ENCODE measurements at places on chromosomes 2 and 18. TPM values are rescaled to one million over a fixed set of nuclear protein-coding genes. Genes with fewer than 3 reads are reported as not detected.

Gene NXPH2
- total RNA-seq = not detected

Gene PUS10
- 2.6 TPM for total RNA-seq

Gene ARPC2
- 469 TPM for total RNA-seq

Gene ST6GAL2
- total RNA-seq = 900 TPM

Gene CTDSP1
- total RNA-seq = 182 TPM

Gene PAX8
- total RNA-seq = 2.4 TPM

Gene MGAT4A
- total RNA-seq = 80.8 TPM

Gene ITGA4
- total RNA-seq = 21.9 TPM

Gene GREB1L
- 12.7 TPM for total RNA-seq

Gene CLK1
- total RNA-seq = 99.5 TPM

Gene PRSS56
- not detected for total RNA-seq

Gene ACAA2
- total RNA-seq = 20.3 TPM

Gene OTOF
- total RNA-seq = 0.28 TPM

Gene PTH2R
- not detected for total RNA-seq

Gene CDC42EP3
- 57.4 TPM for total RNA-seq

Gene EMILIN1
- 309 TPM for total RNA-seq

Gene VAMP8
- 30.9 TPM for total RNA-seq

Gene GLI2
- total RNA-seq = 5.4 TPM

Gene MDH1B
- total RNA-seq = not detected

Gene ABCG5
- not detected for total RNA-seq

Gene MAP3K19
- total RNA-seq = not detected

Gene RNF152
- 30.5 TPM for total RNA-seq

Gene ALPP
- total RNA-seq = not detected

Gene SPATS2L
- 90.3 TPM for total RNA-seq

Gene PRKAG3
- total RNA-seq = 0.28 TPM

Gene PROKR1
- total RNA-seq = not detected

Gene SCYGR4
- total RNA-seq = not detected

Gene DSG1
- total RNA-seq = 1.1 TPM

Gene SOCS6
- 21.3 TPM for total RNA-seq

Gene HOXD10
- not detected for total RNA-seq

Gene SPIRE1
- total RNA-seq = 39.6 TPM

Gene ZNF385B
- total RNA-seq = 0.41 TPM

Gene RBKS
- total RNA-seq = 5.0 TPM

Gene GDF7
- total RNA-seq = 39.7 TPM

Gene CD207
- total RNA-seq = not detected

Gene RBM44
- 7.1 TPM for total RNA-seq

Gene FSHR
- not detected for total RNA-seq

Gene CABLES1
- total RNA-seq = 28.7 TPM

Gene SMAD2
- 101 TPM for total RNA-seq

Gene CRYGC
- total RNA-seq = not detected

Gene IMMT
- total RNA-seq = 33.3 TPM

Gene SLC66A2
- 51.2 TPM for total RNA-seq

Gene CTAGE1
- not detected for total RNA-seq

Gene UPP2
- not detected for total RNA-seq

Gene CCDC88A
- 74.5 TPM for total RNA-seq

Gene SLC4A5
- 2.2 TPM for total RNA-seq

Gene PFN4
- total RNA-seq = not detected

Gene PLCD4
- 8.3 TPM for total RNA-seq

Gene AGXT
- total RNA-seq = not detected

Gene KCNS3
- 33.6 TPM for total RNA-seq

Gene NAT8
- not detected for total RNA-seq

Gene CCL20
- not detected for total RNA-seq

Gene RBBP8
- total RNA-seq = 9.7 TPM

Gene CCDC85A
- total RNA-seq = 3.7 TPM

Gene SANBR
- 14.2 TPM for total RNA-seq

Gene CHRND
- total RNA-seq = not detected

Gene MLPH
- 2.0 TPM for total RNA-seq

Gene VWC2L
- not detected for total RNA-seq

Gene ERLEC1
- 88.5 TPM for total RNA-seq

Measured in thoracic aorta (tissue), 2 donors.